ENCODE measurements at places on chromosomes 7 and 10.

DNA sequence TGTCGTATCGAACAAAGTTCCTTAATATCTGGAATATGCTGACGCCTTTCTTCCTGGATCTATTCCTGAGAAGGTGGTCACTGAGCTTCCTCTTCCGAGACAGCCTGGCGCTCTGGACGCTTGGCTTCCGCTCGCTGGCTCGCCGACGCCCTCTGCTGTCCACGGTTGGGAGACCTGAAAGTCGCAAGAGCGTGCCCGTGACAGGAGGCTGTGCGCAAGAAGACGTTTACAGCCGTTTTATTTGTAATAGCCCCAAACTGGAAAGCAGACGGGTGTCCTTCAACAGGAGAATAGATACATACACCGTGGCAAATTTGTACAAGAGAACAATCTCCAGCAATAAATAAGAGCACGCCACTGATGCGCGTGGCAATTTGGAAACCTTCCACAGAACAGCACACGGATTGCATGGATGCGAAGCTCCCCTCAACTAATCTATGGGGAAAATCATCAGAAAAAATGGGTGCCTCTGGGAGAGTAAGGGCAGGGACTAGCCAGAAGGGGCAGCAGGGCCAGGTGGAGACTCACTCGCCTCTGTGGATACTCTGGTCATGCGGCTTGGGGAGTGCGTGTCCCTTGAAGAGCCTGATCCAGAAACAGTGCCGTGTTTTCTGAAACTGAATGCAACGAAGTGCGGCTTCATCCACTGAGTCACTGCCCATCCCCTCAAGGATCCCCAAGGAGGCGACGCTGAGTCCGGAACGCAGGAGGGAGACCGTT lies 41.5 kb upstream of the BNIP3 start:
- DNase-seq = peak; percentile 88

DNA sequence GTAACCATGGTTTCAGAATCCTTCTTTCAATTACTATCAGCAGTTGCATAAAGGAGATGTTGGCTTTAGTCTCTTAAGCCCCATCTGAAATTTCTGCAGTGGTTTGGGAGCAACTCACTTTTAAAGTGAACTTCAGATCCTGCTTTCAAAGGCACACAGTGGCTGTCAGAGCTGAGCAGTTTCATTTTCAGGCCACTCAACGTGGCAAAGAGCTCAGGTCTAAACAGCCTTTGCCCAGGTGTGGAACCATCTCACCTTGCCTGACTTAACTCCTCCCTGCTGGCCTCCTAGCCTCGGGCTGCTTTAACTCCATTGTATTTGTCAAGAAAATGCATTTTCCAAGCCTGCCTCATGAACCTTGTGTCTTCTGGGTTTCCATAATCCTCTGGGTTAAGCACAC lies 197.5 kb upstream of the KMT2E start:
- DNase-seq = no peak

- peak; percentile 49 for DNase-seq
These were observed at the start of gene PALS2 for GRCh38 chr7:24572997-24573553. Gene PALS2 (plus strand): TSS chr7:24573452. CDS start chr7:24623668, 50,216 bp downstream.

GRCh38 chr10:14532473-14533251 lies 201.9 kb upstream of the FRMD4A start:
- no peak for DNase-seq

DNA sequence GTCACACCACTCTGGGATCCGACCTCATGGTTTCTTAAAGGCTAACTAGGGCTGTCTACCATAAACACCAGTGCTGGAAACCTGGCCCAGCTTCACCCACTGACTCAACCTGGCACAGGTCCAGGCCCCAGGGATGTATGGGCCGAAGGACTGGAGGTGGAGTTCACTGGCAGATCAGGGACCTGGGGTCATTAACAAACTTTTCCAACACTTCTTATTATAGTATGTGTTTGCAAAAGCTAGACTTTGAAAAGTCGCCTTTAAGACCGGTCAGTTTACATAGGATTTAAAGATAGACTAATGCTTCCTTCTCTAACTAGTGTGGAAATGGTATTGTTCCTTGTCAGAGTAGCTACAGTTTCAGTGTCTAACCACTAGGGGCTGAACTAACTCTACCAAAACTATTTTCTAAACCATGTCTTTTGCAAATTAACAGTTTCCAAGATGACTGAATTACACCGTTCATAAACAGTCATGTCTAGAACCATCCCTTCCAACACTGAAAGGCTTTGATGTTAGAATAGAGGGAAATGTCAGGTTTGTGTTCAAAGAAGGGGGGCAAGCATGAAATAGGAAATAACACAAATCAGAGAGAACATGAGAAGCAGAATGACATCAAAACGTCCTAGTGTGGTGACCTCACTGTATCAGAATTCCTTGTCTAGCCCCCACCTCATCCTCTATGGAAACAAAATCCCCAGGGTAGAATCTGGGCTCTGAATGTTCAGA lies 29.7 kb downstream of the STN1 start:
- DNase-seq = peak; percentile 16

- peak; percentile 54 for DNase-seq
These were observed 18.9 kb downstream of the RCC1L start for GRCh38 chr7:75054744-75055143.

DNA sequence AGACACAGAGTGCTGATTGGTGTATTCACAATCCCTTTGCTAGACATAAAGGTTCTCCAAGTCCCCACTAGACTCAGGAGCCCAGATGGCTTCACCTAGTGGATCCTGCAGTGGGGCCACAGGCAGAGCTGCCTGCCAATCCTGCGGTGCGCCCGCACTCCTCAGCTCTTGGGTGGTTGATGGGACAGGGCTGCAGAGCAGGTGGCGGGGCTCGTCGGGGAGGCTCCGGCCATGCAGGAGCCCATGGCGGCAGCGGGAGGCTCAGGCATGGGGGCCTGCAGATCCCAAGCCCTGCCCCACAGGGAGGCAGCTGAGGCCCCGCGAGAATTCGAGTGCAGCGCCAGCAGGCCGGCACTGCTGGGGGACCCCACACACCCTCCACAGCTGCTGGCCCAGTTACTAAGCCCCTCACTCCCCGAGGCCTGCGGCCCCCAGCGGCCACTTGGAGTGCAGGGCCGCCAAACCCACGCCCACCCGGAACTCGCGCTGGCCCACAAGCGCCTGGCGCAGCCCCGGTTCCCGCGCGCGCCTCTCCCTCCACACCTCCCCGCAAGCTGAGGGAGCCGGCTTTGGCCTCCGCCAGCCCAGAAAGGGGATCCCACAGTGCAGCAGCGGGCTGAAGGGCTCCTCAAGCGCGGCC lies 7.7 kb upstream of the BET1 start:
- DNase-seq = no peak

- DNase-seq = no peak
These were observed 56.4 kb upstream of the PFKP start for GRCh38 chr10:3010816-3011460.

DNA sequence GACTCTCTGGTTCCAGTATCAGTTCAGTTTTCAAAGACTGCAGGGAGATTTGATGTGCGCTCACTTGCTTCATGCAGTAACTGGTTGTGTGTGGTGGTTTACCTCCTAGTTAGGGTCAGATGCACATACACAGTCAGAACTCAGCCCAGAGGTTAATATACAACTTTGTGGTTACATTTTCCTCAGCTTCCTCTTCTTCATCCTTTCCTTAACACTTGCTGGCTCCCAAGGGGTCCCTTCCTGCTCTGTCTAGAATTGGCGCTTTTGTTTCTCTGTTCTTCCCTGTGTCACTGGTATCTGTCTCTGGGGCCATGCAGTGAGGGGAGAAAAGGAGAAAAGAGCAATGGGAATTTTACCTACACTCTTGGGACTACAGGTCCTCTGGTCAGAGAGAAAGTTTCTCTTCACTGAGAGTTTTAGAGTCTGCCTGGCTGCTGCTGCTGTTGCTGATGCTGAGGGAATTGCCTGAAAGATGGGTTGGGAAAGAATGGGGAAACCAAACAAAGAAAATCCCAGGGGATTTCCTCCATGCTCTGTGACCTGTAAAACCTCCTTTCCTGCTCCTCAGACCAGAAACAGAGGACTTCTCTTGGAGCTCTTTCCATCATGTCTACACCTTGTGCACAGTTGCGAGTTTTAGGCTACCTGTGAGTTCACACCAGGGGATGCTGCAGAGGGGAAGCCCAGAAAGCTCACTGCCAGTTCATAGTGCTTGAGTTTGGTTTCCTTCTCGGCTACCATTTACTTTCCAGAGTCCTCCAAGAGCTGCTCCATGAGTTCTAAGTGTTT lies 74.6 kb downstream of the WDFY4 start:
- no peak for DNase-seq

DNA sequence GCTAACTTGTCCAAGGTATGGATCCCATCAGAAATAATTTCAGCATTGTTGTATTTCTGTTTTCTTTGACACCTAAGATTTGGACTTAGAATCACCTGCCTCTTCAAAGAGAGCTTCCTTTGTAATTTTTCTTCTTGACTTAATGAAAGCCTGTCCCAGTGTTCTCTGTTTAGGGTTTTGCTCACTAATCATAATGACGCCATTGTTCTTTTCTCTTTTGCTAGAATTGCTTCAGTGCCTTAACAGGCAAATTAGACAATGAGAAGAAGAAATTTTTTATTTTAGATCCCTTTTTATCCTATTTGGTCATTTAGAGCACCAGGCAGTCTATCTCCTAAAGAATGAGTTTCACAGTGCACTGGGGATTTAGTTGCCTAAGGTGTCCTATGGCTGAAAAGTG lies 128.5 kb downstream of the SND1 start:
- DNase-seq = no peak

DNA sequence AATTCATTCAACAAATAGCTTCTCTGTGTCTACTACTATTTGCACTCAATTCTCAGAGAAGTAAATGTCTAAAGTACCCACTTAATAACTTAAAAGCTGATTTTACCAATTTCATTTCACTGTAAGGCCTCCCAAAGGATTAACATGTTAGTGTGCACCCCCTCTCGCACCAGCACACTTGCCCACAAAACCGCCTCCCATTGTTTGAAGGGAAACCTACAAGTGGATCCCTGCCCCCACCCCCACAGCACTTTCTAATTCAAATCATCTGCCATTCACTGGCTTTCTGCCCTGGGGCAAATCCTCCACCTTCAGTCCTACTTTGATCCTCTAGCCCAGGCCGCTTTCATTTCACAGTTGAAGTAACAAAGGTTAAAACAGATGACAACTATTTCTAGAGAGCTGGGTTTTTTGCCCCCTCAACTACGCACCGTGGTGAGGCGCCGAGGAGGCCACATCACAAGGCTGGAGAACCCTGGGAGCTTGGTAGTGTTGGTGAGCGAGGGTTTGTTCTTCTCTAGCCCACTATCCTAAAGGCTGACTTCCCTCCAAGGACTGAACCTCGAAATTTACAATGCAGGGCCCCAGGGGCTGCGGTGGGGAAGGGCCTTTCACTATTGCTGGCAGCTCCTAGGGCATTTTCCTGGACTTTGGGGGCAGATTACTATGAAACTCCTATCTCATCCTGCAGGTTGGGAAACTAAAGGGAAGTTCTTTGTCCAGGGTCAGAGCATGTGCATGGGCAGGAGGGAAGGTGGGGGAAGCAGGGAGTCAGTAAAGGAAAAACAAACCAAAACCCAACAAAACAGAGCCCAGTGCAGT lies 517.4 kb upstream of the ZMIZ1 start:
- no peak for DNase-seq

- no peak for DNase-seq
These were observed 36.1 kb downstream of the KCTD7 start for GRCh38 chr7:66664590-66665293.

DNA sequence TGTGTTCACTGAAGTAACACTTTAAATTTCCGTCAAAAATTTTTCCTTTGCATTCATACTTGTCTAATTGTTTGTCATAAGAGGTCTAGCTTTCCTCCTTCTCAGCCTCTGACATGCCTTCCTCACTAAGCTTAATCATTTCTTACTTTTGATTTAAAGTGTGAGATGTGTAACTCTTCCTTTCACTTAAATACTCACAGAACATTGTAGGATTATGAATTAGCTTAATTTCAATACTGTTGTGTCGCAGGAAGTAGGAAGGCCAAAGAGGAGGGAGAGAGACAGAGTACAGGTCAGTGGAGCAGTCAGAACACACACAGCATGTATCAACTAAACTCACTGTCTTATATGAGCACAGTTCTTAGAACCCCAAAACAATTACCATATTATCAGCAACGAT lies 99.0 kb downstream of the SRPK2 start:
- DNase-seq = no peak

DNA sequence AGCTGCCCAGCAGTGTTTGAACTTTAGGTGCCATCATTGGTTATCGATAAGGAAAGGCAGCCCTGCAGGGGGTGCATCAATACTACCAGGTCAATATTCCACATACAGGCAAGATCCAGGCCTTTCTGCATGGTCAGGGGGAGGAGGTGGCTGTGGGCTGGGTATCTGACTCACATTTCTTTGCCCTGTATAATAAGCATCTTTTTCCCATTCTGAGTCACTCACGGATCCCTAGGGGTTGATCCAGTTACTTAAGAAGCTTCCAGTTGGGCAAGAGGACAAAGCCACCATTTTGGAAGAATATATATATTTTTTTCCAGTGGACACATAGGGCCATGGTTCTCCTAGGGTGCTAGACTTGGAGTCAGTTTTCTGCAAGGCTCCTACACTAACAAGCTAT lies 114.2 kb upstream of the HABP2 start:
- no peak for DNase-seq

GRCh38 chr7:27548304-27548703 lies 114.4 kb downstream of the HIBADH start:
- DNase-seq = no peak

GRCh38 chr7:103690242-103690974 lies 244.4 kb upstream of the SLC26A5 start:
- no peak for DNase-seq

DNA sequence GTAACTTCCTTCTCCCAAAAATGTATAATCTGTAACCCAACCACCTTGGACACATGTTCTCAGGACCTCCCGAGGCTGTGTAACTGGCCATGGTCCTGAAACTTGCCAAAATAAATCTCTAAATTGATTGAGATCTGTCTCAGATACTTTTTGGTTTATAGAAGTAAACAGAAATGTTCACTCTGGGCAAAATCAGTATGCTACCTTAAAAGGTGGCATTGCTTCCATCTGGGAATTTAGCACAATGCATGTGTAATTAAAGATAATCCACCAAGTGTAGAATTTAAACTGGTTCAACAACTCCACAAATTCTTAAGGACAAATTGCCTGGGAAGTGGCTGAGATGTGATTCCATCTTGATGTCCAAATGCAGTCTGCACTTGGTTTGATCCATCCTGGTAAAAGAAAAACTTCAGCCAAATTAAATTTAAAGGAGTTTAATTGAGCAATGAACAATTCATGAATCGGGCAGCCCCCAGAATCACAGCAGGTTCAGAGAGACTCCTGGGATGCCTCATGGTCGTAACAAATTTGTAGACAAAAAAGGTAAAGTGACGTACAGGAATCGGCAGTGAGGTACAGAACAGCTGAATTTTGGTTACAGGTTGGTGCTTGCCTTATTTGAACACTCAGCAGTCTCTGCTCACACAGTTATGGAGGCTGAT lies 102.6 kb upstream of the PFKP start:
- no peak for DNase-seq

DNA sequence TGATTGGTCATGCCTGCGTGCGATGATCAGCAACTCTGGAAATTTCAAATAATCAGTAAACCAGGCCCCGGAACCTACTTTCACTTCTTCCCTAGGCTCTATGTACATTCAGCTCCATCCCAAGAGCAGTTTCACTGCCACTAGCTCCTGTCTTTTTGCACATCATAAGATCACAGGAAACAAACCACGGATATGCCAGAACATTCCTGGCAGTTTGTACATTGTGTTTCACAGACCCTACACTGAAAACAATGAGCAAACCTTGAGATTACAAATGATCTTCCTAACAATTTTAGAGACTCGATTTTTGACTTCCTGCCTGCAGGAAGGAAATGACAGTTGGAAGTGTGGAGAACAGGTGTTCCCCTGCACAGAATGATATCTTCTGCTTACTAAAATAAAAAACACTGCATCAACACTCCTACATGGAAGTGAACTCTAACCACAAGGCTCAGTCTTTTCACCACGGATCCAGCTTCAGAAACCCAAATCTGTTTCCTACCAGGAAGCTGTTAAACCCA lies 7.6 kb upstream of the TMEM236 start:
- no peak for DNase-seq

Measured in dorsolateral prefrontal cortex (tissue), 122 donors.